ENCODE measurements at places on chromosomes 6 and 20. TPM values are rescaled to one million over a fixed set of nuclear protein-coding genes. Genes with fewer than 3 reads are reported as not detected.

DNA sequence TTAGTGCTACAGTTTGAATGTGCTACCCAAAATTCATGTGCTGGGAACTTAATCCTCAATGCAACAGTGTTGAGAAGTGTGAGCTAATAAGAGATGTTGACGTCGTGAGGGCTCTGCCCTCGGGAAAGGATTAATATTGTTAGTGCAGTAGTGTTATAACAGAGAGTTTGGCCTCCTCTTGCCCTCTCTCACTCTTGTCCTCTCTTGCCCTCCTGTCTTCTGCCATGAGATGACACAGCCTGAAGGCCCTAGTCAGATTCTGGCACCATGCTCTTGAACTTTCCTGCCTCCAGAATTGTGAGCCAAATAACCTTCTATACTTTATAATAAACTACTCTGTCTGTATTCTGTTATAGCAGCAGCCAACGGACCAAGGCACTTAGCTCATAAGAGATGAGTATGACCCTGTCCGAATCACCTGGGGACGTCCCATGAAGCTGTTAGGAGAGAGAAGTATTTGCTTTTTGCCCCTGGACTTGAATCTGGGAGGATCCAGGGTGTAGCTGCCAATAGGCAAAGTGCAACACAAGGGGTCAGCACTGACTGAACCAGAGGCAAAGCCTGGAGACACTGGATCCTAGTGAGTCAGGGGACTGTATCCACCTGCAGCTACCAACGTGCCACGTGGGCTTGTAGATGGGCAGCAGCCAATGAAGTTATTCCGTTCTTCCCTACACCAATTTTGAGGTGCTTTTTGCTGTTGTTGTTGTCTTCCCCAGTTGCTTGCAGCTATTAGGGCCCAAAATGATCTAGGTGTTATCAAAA is 233.7 kb downstream of the THBS2 start:
- DNase-seq: peak; percentile 43
- no peaks in the 10 kb centered on the region for H3K4me1 ChIP-seq
- no peaks in the 10 kb centered on the region for H3K36me3 ChIP-seq
- no peak overlapping the region for H3K4me3 ChIP-seq

DNA sequence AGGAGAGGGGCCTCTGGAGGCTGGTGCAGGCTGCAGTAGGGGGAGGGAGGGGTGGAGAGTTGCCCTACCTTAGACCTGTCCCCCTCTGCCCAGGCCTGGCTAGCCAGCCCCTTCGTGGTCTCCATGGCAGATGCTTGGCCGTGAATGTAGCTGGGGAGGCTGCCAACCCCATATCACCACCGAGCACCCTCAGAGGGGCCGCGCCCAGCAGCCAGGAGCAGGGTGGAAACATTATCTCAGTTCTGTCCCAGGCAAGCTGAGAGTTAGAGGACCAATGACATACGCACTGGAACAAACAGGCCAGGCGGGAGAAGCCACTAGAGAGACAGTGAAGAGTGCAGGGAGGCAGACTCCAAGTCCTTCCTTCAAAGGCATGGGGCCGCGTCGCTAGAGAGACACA is 66.5 kb downstream of the LRFN2 start:
- no peaks in the 10 kb centered on the region for H3K27me3 ChIP-seq
- H3K27ac ChIP-seq: no peak overlapping the region
- H3K36me3 ChIP-seq: no peaks in the 10 kb centered on the region
- peak; percentile 22 for DNase-seq

Gene HINT3
- 28.9 TPM for polyA plus RNA-seq

GRCh38 chr6:106626485-106626884 is 2.8 kb downstream of the RTN4IP1 start:
- H3K4me3 ChIP-seq: no peak overlapping the region
- H3K36me3 ChIP-seq: peaks cover 10% of the 10 kb centered on the region
- DNase-seq: no peak
- no peaks in the 10 kb centered on the region for H3K27me3 ChIP-seq

- H3K27me3 ChIP-seq: no peaks in the 10 kb centered on the region
- H3K4me3 ChIP-seq: no peak overlapping the region
- H3K27ac ChIP-seq: no peak overlapping the region
- H3K36me3 ChIP-seq: no peaks in the 10 kb centered on the region
- H3K4me1 ChIP-seq: no peaks in the 10 kb centered on the region
Measured at GRCh38 chr6:81806793-81807565, 54.5 kb upstream of the TENT5A start.

DNA sequence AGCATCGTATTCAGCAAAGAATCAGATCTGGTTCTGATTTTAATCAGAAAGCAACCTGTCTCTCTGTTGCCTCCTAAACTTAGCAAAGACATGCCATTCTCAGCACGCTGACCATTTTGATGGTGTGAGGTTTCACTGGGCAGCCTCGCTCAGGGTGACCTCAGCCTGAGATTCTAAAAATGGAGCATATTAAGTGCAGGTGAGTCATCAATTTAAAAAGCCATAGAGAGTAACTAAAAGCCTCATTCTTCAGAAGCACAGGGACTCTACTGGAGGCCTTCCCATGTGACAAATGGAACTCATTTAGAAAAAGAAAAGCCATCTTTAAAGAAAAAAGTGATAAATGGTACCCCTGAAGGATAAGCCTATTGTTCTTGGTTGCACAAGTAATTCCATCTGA is 91.3 kb downstream of the FILIP1 start:
- H3K36me3 ChIP-seq: no peaks in the 10 kb centered on the region
- no peak for DNase-seq
- H3K4me1 ChIP-seq: no peaks in the 10 kb centered on the region
- no peak overlapping the region for H3K27ac ChIP-seq
- H3K27me3 ChIP-seq: no peaks in the 10 kb centered on the region
